Stimulated activated CD8-positive, alpha-beta memory T cell treated with anti-CD3 and anti-CD28 coated beads, Interleukin-12 subunit alpha, Interleukin-12 subunit beta, amount 100 ng/mL, for 1 hour (primary cell): ENCODE measurements at places on chromosomes 6 and 20.
A peak's percentile ranks its signal among the peaks of the same experiment; 100 is the strongest.

GRCh38 chr6:122268394-122268793 lies 131.1 kb upstream of the HSF2 start:
- no peak for DNase-seq

GRCh38 chr6:53540129-53540692 lies 4.7 kb downstream of the GCLC start:
- DNase-seq, result no peak

GRCh38 chr6:166907373-166907841 lies 48.9 kb downstream of the RNASET2 start:
- DNase-seq, result no peak

DNA sequence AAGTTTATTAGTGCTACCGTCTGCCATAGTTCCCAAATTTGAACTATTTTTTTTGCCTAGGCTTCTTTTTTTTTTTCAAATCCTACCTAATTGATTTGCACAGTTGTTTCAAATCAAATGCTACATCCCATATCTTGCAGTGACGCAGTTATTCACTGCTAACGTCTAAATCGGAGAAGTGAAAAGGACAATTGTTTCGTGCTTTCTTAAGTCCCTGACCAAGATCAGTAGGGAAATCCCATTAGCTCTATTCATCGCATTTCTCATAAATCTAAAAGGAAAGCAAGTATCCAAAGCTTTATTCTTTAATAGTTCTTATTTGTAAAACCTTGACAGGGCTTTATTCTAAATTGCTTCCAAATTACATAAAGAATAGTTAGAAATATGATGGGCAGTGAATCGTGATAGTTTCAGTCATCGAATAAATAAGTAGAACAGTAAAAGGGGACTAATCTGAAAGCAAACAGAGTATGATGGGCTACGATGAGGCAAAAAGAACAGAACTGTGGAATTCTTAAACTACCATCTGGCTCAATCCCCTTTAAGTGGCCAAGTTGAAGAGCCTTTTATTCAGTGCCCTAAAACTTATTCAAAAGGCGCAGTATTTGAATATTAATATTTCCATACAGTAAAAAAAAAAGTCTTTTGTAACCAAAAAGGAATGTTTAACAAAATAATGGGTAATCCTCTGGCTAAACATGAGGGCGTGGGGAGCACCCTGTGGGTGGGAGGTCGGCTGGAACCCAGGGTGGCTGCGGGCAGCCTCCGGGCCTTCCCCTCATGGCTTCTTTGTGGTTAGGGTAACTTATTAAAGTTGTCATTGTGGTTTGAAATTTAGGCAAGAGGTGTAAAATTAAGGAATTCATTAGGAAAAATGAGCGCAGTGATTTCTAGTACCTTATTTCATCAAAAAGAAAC lies 3.0 kb upstream of the ARID1B start:
- no peak for DNase-seq

DNA sequence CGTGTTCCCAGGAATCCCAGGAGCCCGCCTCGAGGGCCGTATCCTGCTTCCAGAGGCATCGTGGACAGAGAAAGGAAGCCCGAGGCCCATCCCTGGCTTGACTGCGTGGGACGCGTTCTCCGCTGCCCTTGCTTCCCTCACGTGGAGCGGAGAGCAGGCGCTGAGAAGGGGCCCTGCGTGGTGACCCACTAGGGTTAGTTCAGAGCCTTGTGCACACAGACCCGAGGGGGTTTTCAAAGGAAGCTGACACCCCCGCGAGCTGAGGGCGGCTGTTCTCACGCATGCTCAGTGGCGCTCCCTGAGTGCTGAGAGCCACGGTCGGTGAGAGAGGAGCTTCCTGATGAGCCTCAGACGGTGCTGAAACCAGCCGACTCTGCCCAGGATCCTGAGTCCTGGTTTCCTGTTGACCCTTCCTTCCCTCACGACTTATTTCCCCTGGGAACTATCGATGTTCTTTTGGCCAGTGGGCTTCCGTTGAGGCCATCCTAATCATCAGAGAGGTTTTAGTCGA lies 28.9 kb upstream of the CCR6 start:
- DNase-seq, result peak; percentile 39

- DNase-seq, result no peak
Observed at GRCh38 chr6:32827025-32827424, 10.2 kb upstream of the HLA-DOB start.

DNA sequence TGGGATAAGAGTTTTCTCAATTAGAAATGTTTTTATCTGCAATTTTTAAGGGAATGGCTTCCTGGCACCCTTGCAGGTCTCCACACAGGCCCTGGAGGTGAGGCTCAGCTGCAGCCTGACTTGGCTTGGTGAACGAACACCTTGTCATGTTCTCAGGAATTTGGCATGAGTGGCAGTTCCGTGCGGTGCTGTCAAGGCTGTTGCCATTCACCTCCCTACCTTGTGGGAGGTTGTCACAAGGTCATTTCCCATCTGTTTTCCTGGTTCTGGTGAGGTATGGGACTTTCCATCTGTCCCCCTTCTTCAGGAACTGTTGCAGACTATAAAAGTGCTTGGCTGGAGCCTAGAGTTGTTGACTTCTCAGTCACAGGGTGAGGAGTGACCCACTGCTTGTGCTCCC lies 82.9 kb downstream of the ELOVL4 start:
- no peak for DNase-seq

DNA sequence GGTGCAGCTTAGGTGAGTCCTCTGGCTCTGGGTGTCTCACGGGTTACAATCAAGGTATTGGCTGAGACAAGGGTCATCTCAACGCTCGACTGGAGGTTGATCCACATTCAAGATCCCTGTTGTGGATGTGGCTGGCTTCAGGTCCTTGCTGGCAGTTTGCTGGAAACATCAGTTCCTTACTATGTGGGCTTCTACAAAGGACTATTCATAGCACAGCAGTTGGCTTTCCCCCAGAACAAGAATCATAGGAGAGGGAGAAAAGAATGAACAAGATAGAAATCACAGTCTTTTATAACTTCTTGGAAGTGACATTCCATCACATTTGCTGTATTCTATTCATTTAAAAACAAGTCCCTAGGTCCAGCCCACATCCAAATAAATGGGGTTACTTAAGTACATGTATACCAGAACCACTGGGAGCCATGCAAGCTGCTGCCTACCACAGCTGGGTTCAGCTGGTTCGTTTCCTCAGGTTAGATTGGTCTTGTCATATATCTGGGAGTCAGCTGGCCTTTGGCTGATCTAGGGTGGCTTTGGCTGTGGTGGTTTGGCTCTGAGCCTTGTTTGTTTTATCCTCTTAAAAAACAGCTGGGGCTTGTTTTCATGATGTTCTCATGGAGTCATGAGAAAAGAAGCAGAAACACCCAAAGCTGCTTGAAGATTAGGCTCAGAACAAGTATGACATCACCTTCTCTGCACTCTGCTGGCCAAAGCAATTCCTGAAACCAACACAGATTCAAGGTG lies 433.2 kb upstream of the SPTLC3 start:
- DNase-seq, result no peak

DNA sequence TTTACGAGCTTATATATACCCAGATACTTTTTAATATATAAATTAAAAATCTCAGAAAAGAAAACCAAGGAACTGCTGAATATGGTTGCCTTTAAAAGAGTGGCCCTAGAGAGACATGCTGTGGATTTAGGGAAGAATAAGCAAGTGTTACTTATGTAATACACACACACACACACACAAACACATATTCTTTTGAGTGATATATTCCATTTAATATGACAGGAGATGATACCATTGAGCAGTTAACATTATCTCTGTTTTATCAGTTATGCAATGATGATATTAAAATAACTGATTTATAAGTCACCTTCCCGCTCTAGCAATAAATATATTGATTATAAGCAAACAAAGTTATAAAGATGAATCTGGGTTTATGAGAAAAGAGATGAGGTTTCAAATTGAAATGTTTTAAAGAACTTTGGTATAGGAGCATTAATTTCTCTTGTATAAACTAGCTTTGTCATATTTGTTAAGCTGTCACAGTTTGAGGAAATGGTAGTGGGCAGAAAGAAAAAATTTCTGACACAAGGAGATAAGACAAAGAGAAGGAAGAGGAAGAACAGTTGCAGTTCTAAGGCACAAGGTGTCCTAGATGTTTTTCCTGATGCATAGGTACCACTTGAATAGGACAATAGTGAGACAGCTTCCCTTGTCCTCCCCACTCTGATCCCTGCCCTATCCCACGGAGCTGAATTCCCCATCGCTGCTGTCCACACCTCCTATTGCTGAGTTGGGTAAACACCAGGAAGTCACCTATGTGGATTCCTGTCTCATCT lies 26.4 kb downstream of the GPX5 start:
- no peak for DNase-seq

GRCh38 chr20:61763740-61764400 lies 301.8 kb downstream of the TAF4 start:
- no peak for DNase-seq

DNA sequence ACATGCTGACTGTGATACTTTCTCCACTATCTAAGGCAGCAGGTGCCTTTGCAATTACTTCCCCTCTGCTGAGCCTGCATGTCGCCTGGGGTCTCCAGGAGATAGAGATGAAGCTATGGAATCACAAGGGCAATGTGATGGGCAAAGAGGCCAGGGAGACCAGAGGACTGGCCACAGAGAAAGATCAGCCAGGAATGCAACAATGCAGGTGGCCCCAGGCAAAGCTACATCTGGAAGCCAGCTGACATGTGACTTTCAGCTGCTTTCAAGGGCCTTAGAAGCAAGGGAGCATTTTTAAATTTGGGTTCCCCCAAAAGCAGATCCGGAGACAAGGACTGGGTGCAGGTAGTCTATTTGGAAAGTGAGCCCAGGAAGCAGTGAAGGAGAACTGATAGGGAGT lies 107.9 kb upstream of the SRSF6 start:
- DNase-seq, result no peak

- DNase-seq, result no peak
Observed at GRCh38 chr6:95578106-95578410, 723 bp downstream of the MANEA start.

- no peak for DNase-seq
Observed at GRCh38 chr6:146950351-146950835, 253.8 kb upstream of the STXBP5 start.

GRCh38 chr6:124719913-124720312 lies 242.3 kb upstream of the RNF217 start:
- no peak for DNase-seq

GRCh38 chr20:615514-615913 lies 5.4 kb upstream of the TCF15 start:
- no peak for DNase-seq

GRCh38 chr6:47343600-47343999 lies 33.9 kb upstream of the TNFRSF21 start:
- no peak for DNase-seq

- no peak for DNase-seq
Observed at GRCh38 chr20:13325033-13325432, 104.0 kb downstream of the ISM1 start.

DNA sequence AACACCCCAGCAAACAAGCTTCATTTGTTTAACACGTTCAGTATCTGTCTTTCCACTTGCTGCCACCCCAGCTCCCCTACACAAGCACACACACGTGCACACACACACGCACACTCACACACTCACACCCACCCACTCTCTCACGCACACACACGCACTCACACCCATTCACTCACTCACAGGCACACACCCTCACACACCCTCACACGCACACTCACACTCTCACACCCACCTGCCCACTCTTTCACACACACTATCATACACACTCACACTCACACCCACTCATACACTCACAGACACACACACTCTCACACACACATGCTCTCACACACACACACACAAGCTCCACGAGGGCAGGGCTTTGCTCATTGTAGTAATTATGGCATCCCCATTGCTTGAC lies 378.8 kb upstream of the SULF2 start:
- no peak for DNase-seq

- DNase-seq, result peak; percentile 66
Observed at GRCh38 chr20:44909872-44910689, at the start of gene PABPC1L. Gene PABPC1L (plus strand): TSS chr20:44910060. CDS start chr20:44910144, 84 bp downstream.

GRCh38 chr6:157550114-157550989 lies 169.4 kb downstream of the ZDHHC14 start:
- no peak for DNase-seq

- no peak for DNase-seq
Observed at GRCh38 chr6:45423824-45424450, 46.2 kb upstream of the SUPT3H start.

GRCh38 chr20:56628015-56628872 lies 862 bp upstream of the TFAP2C start:
- DNase-seq, result no peak

DNA sequence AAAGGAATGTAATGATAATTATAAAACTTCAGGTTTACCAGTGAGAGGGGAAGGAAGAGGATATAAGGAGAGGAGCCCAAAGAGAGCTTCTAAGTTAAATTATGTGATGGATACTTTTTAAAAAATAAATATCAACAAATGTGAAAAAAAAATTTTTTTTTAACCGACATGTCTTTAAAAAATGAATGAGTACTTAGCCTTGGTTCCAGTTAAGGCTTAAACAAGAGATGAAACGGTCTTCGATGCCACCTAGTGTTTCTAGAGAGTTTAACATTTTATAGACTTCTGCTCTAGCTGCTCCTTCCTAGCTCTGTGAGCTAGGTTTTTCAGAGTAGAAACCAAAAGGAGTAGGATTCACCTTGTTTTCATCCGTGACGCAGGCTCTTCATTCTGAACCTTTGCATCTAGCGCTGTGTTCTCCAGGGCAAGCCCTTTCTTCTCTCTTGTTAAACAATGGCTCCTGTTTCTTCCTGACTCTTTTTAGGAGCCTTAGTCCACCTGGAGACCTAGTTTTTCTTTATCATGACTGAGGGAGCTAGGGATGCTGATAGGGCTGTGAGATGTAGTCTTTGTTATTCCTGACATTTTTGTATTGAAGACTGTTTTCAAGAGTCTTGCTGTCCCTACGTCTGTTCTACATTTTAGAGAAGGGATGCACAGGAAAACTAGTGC lies 42.4 kb upstream of the GNRH2 start:
- no peak for DNase-seq

DNA sequence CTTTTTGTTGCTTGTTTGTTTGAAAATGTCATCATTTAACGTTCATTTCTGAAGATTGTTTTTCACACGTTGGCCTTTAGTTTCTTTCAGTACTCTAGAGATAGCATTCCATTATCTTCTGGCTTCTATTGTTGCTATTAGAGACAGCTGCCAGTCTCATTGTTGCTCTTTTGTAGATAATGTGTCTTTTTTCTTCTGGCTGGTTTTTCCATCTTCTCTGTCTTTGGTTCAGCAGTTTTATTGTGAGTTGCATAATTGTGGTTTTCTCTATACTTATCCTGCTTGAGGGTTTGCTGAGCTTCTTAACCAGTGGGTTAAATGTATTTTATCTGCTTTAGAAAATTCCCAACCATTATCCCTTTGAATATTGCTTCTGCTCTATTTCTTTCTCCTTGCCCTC lies 23.2 kb upstream of the AIG1 start:
- no peak for DNase-seq

DNA sequence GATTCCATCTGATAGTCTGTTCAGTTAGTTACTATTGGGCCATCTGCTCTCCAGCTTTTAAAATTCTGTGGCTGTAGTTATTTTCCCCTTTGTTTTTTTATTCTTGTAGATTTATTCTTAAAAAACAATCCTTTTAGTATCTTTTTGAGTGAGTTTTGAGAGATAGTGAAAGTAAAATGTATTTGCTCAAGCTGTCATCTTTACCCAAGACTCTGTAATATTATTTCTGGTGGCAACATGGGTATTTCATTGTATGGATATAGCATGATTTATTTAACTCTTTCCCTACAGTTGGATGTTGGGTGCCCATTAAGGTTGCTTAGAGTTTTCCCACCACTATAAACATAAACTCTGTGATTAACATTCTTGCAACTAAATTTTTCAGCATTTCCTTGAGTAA lies 24.6 kb downstream of the STK4 start:
- DNase-seq, result no peak
